ENCODE measurements at places on chromosomes 13 and 19. TPM values are rescaled to one million over a fixed set of nuclear protein-coding genes. Genes with fewer than 3 reads are reported as not detected.

Gene ADGRE1
- not detected for total RNA-seq

DNA sequence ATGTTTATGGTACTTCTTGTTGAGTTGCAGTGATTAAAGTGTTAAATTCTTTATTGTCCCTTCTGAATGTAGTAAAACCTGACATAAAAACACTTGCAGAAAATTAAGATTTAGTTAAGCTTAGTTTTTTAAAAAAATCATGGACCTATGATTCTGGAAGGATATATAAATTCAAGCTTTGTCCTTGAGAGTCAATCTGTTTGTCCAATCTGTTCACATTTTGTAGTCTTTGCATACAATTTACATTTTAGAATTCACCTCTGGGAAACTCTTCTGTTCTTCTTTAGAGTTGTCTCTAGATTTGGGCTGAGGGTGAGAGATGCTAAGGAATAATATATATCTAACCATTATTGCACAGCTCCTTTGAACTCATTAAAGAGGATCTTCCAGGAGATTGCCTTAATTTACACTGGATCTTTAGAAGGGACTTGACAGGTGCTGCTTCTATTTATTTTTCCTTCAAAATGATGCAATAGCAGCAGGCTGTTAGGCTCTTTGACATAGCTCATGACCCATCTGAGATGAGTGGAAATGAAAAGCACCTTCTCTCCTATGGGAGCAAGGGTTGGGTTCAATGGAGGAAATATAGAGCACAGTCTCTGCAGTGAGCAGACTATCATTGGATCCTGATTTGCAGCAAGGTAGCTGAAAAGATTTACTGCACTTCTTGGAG is 433.9 kb downstream of the GPC6 start:
- DNase-seq = no peak

- no peak for DNase-seq
These were observed 9.6 kb downstream of the IRGQ start for GRCh38 chr19:43586346-43586745.

- no peak for DNase-seq
These were observed 850 bp upstream of the KLK11 start for GRCh38 chr19:51027126-51027806.

Measured in pulmonary artery endothelial cell (primary cell).